Activated T-cell treated with anti-CD3 and anti-CD28 coated beads, Interleukin-2, amount 50 U/mL, for 24 hours (primary cell): ENCODE measurements at places on chromosomes 11 and 22.

- DNase-seq = no peak
Measured at GRCh38 chr22:19183216-19183615, 4.7 kb upstream of the SLC25A1 start.

GRCh38 chr22:24233816-24234215, 11.1 kb downstream of the GGT5 start:
- DNase-seq = no peak

DNA sequence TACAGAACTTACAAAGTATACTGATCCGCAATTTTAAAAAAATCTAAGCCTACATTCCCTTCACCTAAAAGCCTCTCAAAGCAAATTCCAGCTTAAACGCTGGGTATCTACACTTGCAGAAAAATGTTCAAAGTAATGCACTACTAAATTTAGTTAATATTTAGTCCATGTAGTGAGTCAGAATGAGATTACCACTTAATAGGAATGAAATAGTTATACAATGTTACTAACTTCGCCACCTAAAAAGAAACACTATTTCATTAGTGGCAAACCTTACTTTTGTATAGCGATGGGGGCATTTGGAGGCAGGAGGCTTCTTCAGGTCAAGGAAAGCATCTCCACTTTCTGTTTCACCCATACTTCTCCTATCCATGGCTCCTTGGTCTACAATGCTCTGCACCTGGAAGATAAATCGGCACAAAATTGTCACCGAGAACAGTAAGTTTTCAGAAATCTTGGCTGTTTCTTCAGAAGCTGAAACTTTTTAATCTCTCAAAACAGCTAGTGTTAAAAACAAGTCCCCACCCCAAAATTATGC, 1.2 kb downstream of the EIF4ENIF1 start:
- DNase-seq = no peak

GRCh38 chr11:65493367-65494176, 5.3 kb upstream of the MALAT1 start:
- DNase-seq = no peak

DNA sequence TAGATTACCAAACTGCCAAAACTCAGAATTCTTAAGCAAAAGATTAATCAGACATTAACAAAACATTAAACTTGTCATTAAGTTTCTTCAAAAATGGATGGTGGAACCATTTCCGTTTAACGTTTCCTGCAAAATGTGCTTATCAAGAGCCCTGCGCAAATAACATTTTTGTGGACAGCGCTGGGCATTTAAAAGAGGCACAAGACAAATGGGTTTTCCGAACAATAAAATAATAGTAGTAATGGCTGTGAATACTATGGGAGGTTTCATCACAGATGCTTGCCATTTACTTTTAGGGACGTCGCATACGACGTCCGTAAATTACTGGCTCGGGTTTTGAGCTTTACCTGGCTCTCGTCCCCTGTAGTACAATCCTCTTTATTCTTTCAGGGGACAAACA, 1.1 kb downstream of the NPAT start:
- DNase-seq = no peak

GRCh38 chr22:38138961-38139360, 28.5 kb upstream of the BAIAP2L2 start:
- DNase-seq = no peak

- peak; percentile 93 for DNase-seq
Measured at GRCh38 chr11:118791111-118791960, at the start of gene DDX6. Gene DDX6, minus strand, starts transcription at chr11:118791164. Its CDS starts 4,913 bp downstream, at chr11:118786251.

DNA sequence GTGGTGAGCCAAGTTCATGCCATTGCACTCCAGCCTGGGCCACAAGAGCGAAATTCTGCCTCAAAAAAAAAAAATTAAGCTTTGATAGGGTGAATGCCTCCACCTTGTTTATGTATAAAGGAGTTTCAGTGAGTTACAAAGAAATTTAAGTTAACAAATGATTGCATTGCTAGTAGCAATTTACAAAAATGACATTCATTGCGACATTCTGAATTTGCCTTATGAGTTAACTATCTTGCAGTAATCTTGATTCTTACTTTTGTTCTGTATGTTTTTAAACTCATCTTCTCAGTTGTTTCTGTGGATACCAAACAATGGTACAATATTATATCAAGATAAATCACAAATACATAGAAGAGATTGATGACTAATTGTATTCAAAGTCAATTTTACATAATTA, 207.0 kb downstream of the DDX10 start:
- DNase-seq = no peak

DNA sequence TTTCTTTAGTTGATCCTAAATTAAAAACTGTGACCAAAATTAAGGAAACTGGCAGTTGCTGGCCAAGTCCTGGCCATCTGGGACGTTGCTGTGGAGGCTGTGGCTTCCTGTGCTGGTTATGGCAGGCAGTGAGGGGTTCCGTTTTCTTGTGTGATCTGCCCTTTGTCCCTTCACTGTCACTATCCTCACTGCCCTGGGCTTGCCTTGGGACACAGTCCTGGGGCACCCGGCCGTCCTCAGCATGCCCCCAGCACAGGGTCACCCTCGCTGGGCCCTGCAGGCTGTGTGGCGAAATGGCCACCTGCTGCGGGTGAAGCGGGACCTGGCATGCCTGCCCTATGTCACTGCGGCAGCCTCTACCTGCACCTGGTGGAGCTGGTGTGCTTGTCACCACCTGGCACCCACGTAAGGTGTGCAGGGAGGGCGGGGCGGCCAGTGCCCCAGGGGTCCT, 52.5 kb upstream of the SLC22A12 start:
- no peak for DNase-seq

DNA sequence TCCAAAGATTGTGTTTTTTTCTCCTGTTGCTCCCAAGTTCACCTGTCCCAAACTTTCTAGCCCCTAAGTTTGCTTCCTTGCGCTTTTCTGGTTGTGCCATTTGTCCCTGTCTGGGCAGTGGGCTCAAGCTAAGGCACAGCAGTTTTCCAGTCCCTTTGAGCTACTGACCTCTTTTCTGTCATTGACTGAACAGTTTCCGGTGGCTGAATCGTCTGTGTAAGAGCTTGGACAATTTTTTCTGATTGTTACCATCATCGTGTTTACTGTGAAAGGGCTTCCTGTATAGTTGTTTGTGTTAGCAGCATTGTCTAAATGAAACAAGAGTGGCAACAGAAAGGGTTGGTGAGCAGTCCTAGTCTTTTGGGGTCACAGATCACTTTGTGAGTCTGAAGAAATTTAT, 49.8 kb downstream of the BMAL1 start:
- DNase-seq = no peak

DNA sequence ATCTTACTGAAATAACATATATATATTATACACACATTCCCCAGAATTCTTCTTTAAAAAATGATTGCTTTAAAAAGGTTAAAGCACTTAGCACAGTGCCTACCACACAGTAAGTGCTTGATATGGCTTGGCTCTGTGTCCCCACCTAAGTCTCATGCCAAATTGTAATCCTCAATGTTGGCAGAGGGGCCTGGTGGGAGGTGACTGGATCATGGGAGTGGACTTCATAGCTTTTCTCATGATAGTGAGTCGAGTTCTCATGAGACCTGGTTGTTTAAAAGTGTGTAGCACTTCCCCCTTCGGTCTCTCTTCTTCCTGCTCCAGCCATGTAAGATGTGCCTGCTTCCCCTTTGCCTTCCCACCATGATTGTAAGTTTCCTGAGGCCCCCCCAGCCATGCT, 6.2 kb downstream of the CRYAB start:
- DNase-seq = no peak

GRCh38 chr11:62613291-62613778, 278 bp downstream of the ROM1 start:
- no peak for DNase-seq

GRCh38 chr11:88101881-88102597, 73.2 kb downstream of the RAB38 start:
- no peak for DNase-seq

GRCh38 chr22:36964106-36964505, 50.7 kb downstream of the CSF2RB start:
- no peak for DNase-seq

- DNase-seq = no peak
Measured at GRCh38 chr22:27231266-27231665, 570.3 kb downstream of the MN1 start.

- DNase-seq = no peak
Measured at GRCh38 chr11:27255447-27255828, 107.6 kb downstream of the CCDC34 start.

DNA sequence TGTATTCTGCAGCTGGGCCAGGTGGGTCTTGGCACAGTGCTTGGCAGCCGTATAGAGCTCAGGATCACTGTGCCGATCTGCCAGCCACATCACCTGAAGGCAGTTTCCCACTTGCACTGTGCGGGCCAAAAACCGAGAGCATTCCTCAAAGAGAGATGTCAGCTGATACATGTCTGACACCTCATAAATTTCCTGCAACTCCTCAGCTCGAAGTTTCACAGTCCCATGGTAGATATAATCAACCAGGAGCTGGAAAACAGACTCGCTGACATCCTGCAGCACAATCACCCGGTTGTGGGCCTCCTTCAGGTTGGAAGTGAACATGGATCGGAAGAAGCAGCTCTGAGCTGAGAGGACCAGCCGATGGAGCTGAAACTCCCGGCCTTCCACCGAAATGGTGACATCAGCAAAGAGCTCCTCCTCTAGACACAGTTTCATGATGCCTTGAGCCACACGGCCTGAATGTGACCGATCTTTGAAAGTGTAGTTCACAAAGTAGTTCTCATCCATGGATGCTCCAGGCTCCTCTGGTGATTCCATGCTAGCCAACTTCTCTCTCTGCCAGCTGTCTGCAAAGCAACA, 1.2 kb downstream of the KBTBD4 start:
- DNase-seq = no peak

GRCh38 chr22:47902646-47903180, 1140.3 kb downstream of the TBC1D22A start:
- no peak for DNase-seq

DNA sequence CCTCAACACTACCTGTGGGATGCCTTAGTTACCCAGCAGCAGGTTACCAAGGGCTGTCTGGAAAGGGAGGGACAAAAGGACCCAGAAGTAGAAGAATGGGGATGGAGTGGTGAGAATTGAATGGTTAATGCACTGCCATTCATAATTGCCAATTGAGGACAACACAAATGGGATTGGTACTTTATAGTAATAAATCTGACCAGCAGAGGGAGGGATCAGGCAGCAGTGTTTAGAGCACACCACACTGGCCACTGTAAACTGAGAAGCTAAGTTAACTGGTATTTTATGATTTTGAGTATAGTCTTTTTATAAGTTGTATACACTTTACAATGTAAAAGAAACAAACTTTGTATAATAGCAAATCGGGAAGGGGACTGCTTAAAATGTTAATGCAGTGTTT, 10.7 kb downstream of the TBRG1 start:
- no peak for DNase-seq

- no peak for DNase-seq
Measured at GRCh38 chr11:69530278-69531070, 49.0 kb downstream of the LINC01488 start.

DNA sequence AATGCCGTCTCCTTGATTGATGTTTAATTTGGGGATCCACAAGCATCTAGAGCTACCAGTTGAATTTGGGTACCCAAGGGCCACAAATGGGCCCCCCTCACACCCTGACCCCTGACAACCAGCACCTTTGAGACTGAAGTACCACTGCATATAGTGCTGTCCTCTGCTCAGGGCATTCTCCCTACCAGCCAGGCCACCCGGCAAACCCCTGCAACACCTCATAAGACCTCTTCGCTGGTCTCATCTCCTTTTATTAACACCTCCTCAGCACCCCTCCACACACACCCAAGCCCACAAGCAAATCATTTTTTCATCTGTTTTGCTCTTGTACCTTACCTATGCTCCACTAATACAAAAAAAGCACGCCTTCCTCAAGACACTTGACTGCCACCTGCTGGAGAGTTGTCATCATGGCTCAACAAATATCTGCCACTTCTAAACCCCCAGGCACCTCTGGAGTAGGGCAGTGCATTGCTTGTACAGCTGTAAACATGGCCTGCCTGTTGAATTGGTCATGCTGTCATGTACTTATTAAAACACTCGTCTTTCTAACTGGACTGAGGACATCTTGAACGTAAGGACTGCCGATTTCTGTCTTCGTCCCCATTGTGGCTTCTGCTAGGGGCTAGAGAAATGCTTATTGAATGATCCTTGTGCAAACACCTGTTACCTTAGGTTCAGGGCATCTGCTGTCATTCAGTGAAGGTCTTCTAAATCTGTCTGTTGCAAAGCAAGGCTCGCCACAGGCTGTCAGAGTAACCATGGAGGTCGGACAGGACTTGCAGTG, 66.5 kb downstream of the BMAL1 start:
- DNase-seq = peak; percentile 73

GRCh38 chr11:121179306-121179705, 78.3 kb downstream of the TECTA start:
- DNase-seq = no peak

- no peak for DNase-seq
Measured at GRCh38 chr22:42972649-42973535, 42.1 kb downstream of the PACSIN2 start.

- no peak for DNase-seq
Measured at GRCh38 chr11:129766898-129767604, 48.6 kb upstream of the TMEM45B start.

GRCh38 chr11:30741039-30741550, 154.9 kb upstream of the MPPED2 start:
- no peak for DNase-seq

DNA sequence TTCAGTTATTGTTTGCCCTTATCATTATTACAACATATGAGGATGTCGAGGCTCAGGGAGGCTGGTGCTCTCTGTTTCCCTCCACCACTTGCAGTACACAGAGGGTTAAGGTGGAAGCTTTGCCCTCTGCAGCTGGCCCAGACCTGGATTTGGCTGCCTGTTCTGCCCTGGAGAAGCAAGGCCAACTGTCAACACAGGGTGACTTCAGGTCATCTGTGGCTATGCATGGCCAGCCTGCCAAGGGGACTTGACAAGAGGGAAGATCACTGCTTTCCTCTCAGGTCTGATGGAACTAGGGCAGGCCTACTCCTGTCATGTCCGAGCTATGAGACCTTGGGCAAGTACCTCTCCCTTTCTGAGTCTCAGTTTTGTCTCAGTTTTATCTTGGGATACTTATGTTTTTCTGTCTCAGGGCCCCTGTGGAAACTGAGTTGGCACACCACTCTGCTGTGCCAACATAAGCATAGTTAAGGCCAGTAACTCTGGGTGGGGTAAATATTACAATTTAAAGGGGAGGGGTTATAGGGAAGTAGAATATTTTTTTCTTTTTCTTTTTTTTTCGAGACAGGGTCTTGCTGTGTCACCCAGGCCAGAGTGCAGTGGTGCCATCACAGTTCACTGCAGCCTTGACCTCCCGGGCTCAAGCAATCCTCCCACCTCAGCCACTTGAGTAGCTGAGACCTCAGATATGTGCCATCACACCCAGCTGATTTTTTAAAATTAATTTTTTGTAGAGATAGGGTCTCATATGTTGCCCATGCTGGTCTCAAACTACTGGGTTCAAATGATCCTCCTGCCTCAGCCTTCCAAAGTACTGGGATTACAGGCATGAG, 2.4 kb upstream of the THRSP start:
- no peak for DNase-seq

DNA sequence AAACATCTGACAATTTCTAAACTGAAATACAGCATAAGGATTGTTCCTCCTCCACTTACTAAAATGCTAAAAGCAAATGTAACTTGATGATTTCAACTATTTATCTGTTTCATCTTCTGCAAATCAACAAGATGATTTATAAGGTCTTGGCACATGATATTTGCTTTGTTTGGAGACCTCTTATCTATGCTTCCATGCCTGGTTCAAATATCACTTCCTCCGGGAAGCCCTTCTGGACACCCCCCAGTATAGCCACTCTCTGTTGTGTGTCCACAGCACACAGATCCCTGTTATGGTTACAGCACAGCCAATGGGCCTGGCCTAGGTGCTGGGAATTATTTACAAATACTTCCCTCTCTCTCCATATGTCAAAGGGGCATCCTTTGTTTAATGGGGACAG, 114.8 kb downstream of the C11orf58 start:
- no peak for DNase-seq
